ENCODE measurements at places on chromosomes 5 and 9. TPM values are rescaled to one million over a fixed set of nuclear protein-coding genes. Genes with fewer than 3 reads are reported as not detected.

Gene CNTNAP3
- total RNA-seq: 7.1 TPM

DNA sequence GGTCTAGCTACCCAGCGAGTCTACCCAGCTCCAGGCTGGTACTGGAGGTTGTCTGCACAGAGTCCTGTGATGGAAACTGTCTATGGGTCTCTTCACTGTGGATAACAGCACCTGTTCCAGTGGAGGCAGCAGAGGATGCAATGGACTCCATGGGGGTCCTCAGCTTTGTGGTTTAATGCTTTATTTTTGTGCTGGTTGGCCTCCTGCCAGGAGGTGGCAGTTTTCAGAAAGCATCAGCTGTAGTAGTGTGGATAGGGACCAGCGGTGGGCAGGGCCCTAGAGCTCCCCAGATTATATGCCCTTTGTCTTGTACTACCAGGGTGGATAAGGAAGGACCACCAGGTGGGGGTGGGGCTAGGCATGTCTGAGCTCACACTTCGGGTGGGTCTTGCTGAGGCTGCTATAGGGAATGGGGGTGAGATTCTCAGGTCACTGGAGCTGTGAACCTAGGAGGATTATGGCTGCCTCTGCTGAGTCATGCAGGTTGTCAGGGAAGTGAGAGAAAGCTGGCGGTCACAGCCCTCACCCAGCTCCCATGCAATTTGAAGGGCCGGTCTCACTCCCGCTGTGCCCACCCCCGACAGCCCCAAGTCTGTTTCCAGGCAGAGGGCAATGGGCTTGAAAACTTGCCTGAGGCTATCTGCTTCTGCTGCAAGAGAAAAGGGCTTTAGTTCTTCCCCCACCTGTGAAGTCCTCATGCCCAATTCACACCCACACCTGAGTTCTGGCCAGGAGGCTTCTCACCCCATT lies 397.1 kb downstream of the TLE1 start:
- no peak for DNase-seq

DNA sequence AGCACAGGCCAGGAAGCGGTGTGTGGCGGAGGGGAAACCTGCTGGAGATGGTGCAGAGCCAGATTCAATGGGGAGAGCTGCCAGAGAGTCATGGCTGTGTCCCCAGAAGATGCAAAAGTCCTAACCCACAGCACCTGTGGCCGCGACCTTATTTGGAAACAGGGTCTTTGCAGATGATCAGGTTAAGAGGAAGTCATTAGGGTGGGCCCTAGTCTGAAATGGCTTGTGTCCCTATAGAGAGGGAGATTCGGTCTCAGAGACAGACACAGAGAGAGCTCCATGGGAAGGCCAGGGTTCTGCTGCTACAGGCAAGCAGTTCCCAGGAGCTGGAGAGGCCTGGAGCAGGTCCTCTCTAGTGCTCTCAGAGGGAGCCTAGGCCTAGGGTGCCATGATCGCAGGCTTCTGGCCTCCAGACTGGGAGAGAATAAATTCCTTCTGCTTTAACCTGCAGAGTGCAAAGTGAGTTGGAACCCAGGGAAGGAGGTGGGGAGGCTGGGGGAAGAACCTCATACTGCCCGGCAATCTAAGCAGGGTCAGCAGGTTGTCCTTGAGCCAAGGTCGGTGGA lies 1.9 kb upstream of the LPCAT1 start:
- DNase-seq: no peak

- no peak for DNase-seq
These were observed 4.1 kb upstream of the IARS1 start for GRCh38 chr9:92297611-92298010.

DNA sequence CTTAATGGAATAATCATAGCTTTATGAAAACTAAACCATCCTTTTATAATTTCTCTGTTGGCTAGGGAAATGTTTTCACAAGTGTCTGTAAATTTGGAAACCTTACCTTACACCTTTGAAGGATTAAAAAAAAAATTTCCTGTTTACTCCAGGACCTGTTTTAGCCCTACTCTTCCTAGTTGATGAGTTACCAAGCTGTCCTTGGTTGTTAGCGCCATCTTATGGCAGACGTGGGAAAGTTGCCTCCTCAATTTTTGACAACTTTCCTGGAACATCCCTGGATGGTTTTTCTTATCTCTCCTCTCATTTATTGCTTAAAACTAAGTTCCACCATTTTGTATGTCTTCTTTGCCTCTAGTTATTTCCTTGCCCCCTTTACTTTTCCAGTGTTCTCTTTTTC lies 25.7 kb downstream of the ZSWIM6 start:
- DNase-seq: no peak

- no peak for DNase-seq
These were observed 103.1 kb upstream of the SMC2 start for GRCh38 chr9:103991001-103991400.

- DNase-seq: no peak
These were observed 95.8 kb upstream of the LMX1B start for GRCh38 chr9:126517833-126518356.

Measured in kidney (tissue), 22 donors.